ENCODE measurements at places on chromosomes 12 and 14. TPM values are rescaled to one million over a fixed set of nuclear protein-coding genes. Genes with fewer than 3 reads are reported as not detected.

The KCNC2 gene
- not detected for total RNA-seq

The POTEG gene
- total RNA-seq: not detected

The RPL41 gene
- total RNA-seq: 9,874 TPM

- no peaks in the 10 kb centered on the region for H3K36me3 ChIP-seq
- no peaks in the 10 kb centered on the region for H3K27me3 ChIP-seq
- H3K4me1 ChIP-seq: peaks cover 4% of the 10 kb centered on the region
- no peak for DNase-seq
- H3K27ac ChIP-seq: no peak overlapping the region
- no peak overlapping the region for H3K4me3 ChIP-seq
Observed at GRCh38 chr12:25859976-25860375, 98.5 kb upstream of the RASSF8 start.

Measured in Karpas-422 (cell line).